CD4-positive, alpha-beta T cell treated with Interleukin-15 for 4 hours (primary cell): ENCODE measurements at places on chromosomes 1 and 21.
A peak's percentile ranks its signal among the peaks of the same experiment; 100 is the strongest.

DNA sequence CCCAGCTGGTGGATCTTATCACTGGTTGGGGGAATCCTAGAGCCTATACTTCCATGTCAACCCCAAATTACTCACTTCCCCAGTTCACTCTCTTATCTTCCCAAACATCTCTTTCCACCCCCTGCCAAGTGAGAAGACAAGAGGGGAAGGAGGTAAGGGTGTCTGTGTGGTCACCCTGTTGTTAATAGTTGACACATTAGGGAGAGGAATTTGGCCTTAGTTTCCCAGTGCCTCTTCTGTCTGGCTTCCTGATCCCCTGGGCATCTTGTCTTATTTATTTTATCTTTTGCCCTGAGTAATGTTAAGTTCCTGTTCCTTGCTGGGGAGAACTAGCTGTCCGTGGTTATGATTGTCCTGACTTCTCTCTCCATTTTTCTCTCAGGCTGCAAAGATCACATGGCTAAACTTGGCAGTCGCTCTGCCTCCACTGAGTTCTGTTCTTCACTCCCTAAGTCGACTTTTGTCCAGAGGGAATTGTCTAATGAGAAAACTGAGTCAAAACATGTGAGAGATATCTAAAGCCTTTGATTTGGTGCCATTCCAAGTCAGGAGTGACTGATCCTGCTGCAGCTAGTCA lies 157.1 kb upstream of the SYT6 start:
- no peak for DNase-seq

DNA sequence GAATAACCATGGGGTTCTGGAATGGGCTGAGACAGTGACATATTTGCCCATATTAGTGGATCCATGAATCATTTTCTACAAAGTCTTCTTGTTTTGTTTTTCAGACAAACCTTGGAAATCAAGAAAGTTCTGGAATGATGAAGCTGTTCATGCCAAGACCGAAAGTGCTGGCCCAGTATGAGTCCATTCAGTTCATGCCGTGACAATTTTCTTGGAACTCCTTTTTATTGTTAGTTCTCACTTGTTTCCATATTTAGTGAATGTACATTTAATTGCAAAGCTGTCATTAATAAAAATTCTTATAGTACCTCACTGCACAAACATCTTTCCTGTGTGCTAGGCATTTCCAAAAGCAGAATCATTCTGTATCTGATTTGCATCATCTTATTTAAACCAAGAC lies 100.6 kb upstream of the KCNJ15 start:
- no peak for DNase-seq

GRCh38 chr21:17981060-17981740 lies 162.0 kb upstream of the C21orf91 start:
- no peak for DNase-seq

GRCh38 chr1:62621907-62622306 lies 24.6 kb downstream of the ANGPTL3 start:
- no peak for DNase-seq

DNA sequence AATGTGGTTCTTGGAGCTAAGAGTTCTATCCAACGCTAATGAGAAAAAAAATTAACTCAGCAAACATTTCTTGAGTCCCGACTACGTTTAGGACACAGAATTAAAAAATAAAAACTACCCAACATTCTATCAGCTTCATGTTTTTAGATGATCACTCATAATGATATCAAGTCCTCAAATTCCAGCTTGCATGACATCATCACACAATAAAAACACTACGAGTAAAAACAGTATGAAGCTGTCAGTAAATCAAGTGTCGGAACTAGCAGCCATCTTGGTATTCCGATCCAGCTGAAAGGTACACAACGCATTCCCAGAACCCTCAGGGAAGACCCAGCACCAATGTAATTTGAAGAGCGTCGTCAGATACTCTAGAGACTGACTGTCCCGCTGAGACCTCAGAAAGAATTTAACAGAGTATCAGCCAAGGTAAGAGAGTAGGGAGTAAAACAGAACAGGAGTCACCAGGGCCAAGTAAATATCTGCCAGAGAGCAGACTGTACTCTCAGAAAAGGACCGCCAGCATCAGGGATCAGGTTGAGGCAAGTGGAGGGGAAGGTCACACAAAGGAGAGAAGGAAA lies 57.0 kb downstream of the NRIP1 start:
- DNase-seq, result no peak

DNA sequence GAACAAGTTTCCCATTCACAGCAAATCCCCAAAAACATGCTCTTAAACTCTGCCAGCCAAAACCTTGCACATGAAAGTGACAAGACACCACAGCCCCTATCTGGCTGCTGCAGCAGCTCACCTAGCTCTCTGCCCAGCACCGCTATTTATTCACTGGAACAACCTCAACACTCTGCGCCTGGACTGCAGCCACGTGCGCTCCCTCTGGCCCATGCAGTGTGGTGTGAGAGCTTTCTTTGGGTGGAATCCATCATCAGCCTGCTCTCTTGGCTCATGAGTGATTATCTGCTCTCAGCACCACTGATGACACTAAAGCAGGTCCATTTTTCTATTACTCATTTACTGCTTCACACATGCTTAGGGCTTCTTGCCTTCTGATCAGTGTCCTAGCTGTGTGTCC lies 11.4 kb downstream of the KCNJ6 start:
- no peak for DNase-seq

- DNase-seq, result no peak
Measured at GRCh38 chr1:2823921-2824610, 22.6 kb upstream of the TTC34 start.

- DNase-seq, result no peak
Measured at GRCh38 chr1:82625537-82625936, 824.8 kb downstream of the ADGRL2 start.

- DNase-seq, result no peak
Measured at GRCh38 chr1:171884475-171884874, 43.2 kb downstream of the DNM3 start.

DNA sequence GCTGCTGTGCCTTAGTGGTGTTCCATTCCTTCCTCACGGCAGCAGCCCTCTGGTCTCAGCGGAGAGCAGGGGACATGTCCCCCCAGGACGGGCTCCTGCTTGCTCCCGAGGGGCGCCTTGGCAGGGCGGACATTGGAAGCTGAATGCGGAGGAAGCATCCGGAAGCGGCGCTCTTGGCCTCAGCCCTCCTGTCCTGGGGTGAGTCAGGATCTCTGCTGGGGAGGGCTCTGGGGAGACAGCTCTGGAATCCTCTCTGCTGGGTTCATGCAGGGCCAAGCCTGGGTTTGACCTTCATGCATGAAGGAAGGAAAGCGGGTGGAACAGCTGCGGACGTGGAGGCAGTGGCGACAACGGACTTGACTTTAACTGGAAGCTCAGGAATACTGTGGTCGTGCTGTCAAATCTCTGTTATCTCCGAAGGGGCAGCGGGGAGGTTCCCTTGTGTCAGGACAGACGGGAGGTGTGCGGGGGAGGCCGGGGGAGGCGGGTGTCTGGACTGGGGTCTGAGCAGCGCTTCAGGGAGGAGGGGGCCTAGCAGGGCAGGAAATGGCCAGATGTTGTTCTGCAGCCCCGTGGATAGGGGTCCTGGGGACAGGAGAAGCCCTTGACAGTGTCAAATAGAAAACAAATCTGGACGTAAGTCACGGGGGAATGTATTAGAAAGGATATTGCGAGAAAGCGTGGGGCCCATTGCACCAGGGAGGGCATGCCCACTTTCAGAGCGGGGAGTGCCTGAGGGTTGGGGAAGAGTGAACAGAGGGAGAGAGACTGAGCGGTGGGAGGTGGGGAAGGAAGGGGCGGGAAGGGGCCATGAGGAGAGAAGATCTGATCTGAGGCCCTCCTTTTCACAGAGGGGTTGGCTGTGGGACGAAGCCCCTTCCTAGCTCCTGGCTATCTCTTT lies 26.6 kb downstream of the CRYAA start:
- DNase-seq, result no peak

DNA sequence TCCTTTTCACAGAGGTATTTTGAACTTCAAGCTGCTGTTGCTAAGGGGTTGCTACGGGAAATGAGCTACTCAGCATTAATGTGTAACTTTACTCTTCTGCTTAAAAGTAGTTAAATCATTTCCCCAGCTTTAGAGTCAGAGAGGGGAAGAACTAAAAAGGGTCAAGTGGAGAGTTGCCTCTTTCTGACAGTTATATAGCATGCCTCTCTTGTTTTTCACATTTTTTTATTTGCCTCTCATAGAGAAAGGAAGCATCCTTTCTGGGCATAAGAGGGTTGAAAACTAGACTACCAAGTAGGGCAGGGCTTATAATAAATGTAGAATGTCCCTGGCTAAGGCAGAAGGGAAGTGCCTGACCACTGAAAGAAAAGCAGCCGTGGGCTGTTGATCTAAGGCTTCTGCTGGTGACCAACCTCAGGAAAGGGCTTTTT lies 10.1 kb upstream of the ELAVL4 start:
- no peak for DNase-seq

GRCh38 chr1:9599741-9600140 lies 11.0 kb downstream of the TMEM201 start:
- DNase-seq, result no peak

- DNase-seq, result no peak
Measured at GRCh38 chr1:37825506-37825905, 17.5 kb upstream of the YRDC start.

DNA sequence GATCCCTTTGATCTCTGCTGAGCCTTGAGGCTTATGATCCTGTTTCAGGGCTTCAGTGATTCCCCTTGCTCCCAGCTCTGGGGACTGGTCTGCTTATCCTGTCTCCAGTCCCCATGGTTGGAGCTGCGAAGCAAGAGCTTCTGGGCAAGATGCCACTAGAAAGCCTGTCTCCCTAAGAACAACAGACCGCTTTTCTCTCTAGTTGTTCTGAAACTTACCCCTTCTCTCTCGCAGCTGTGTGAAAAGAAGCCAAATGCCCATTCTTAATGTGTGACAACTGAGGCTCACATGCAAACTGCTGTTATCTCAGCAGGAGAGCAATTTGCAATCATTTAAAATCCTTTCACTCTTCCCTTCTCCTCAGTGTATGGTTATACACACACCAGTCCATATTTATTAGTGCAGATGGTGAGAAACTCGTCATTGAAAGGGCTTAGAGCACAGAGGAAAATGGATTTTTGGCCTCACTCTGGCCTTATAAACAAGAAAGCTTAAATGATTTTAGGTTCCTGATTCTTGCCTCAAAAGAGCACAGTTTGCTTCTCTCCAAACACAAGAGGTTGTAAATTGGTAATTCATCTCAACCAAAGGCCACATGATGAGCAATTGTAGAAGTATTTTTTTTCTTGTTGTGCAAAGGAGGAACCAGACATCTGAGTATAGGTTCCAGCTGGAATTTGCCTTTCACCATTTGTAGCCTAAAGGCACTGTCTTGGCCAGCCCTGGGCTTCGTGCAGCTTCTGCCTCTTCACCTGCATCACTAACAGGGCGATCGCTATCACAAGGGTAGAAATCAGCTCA lies 179.2 kb upstream of the LMO4 start:
- no peak for DNase-seq

- no peak for DNase-seq
Measured at GRCh38 chr1:83692524-83693381, 306.2 kb downstream of the TTLL7 start.

- no peak for DNase-seq
Measured at GRCh38 chr1:75471252-75471651, 139.7 kb downstream of the SLC44A5 start.

GRCh38 chr1:218377143-218377660 lies 32.1 kb downstream of the TGFB2 start:
- peak; percentile 46 for DNase-seq

DNA sequence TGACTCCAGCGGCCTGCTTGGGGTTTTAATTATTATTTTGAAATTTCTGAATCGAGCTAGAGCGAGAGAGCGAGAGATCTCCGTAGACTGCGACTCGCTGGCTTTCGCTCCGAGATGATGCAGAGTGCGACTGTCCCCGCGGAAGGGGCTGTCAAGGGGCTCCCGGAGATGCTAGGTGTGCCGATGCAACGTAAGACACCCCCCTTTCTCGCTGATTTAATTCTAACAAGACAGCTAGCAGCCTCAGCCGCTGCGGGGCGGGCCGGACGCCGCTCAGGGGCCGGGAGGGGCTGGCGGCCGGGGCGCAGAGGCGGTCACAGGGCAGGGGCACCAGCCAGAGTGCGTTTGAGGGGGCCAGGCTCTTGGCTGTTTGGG lies 339 bp downstream of the LHX4 start:
- no peak for DNase-seq

DNA sequence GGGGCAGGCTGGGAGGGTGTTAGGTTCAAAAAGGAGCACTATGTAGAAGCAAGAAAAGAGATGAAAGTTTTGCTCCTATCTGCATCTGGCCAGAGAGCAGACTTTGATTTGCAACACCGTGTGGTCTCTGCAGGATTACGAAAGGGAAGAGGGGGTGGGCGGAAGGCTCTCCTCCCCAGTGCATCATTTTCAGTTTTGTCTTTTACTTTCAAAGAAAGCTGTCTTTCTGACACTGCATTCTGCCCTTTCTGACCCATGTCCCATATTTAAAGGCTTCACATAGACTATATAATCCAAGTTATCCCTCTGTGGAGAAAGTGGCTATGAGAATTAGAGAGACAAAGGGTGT lies 126.5 kb downstream of the RHOU start:
- DNase-seq, result no peak

GRCh38 chr1:170321113-170321512 lies 175.4 kb downstream of the NTMT2 start:
- DNase-seq, result no peak

DNA sequence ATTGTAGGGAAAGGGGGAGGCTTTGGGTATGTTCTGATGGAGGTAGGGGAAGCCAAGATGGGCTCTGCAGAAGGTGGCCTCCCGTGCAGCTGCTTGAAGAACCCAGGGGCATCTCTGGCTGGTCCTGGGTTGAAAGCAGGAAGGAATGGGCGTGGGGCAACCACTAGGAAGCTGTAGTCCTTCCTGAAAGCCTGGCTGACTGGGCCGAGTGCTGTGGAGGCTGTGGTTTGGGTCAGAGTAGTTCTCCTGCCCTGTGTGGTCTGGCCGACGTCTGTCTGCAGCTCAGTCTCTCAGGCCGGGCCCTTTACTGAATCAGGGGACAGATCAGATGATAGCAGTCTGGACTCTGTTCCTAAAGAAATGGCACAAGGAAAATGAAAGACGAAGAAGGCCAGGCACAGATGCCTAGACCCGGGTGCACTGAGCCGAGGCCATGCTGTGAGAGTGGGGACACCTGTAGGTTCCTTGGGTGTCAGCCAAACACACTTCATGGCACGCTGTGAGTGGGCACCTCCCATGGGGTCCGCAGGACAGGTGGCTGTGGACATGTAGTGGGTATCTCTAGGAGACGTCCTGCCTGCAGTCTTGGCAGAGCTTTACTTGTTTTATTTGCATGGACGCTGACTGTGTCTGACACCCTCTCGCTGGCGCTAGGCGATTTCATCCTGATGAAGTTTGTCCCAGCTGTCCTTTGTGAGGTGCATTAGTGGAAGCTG lies 87.0 kb downstream of the POFUT2 start:
- DNase-seq, result no peak

DNA sequence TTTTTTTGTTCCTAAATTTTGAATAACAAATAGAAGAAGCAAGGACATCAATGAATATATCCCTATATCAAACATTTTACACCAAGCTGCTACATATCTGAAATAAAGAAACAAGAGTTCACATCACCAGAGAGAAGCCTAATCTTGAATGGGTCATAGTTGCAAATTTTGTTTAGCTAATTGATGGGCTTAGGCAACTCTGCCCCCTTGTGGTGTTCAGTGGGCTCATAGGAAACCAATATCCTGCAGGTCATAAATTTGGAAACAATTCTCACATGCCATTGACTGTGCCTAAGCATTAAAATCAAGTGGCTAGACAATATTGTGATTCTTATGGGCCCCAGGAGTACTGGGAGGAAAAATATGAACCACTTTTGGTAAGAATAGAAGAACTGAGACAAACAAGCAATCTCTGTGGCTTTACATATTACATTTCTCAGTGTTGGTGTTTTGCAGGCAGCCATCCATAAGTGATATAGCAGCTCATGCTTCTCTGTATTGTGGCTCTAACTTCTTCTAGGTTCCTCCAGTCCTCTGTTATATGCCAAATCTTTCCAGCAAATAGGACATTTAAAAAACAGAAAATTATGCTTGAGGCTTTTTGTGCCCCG lies 1262.8 kb upstream of the PRMT6 start:
- no peak for DNase-seq
